Activated T-helper 2 cell treated with anti-CD3 and anti-CD28 coated beads, Interferon-gamma antibody, Interleukin-2, Interleukin-4, amounts not matched to agents 10 μg/mL and 5 μg/mL and 100 μg/mL, durations not matched to agents 14 hours and 24 hours and 36 hours (primary cell): ENCODE measurements at places on chromosomes 1 and 21. TPM values are rescaled to one million over a fixed set of nuclear protein-coding genes. Genes with fewer than 3 reads are reported as not detected.

The OR2T35 gene
- not detected in 2 replicates for total RNA-seq

The SLC2A5 gene
- not detected in 2 replicates for total RNA-seq

GRCh38 chr1:206116873-206117150 is 376 bp downstream of the AVPR1B start:
- no peak for DNase-seq

GRCh38 chr1:31607360-31607759 is 10.1 kb upstream of the HCRTR1 start:
- DNase-seq = no peak

- no peak for DNase-seq
Measured at GRCh38 chr1:242086706-242087105, 87.8 kb upstream of the MAP1LC3C start.

GRCh38 chr1:109827466-109827865 is 63.7 kb upstream of the EPS8L3 start:
- DNase-seq = peak; percentile 0

GRCh38 chr1:47187926-47188250 is 1.9 kb downstream of the PDZK1IP1 start:
- DNase-seq = no peak

- DNase-seq = no peak
Measured at GRCh38 chr21:28332796-28333195, 659.9 kb downstream of the LTN1 start.

DNA sequence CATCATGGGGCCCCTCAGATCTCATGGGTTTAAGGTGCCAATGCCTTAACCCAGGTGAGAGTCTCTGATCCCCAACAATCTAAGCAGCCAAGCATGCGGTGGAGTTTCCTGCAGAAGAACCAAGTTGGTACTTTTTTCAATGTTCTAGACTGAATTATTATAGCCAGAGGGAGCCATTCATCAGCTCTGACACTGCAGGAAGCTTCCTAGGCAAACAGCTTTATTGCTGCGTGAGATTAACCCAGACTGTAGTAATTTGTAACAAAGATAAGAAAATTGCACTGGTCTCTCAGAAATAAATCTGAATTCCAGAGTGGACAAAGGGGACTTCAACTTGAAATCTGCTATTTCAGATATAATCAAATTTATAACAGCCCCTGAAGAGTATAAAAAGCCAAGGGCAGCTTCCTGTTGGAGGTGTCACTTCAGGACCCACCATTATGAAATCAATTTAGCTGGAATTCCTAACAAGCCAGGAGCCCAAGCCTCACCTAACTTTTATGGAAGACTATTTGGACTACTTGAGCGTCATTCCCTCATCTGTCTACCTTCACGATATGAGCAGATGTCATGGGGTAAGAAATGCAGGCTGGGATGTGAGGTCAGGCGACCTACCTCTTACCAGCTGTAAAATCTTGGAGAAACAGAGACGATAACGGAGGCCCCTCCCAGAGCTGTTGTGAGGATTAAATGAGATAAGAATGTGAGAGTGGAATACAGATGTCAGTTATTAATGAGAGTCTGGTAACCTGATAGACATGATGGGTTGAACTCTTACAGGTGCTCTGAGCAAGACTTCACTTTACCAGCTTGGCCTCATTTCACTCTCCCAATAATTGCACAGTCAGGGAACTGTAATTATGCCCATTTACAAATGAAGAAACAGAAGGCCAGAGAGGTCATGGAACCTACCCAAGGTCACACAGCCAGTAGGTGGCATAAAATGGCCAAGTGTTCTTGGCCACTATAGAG is 135.1 kb downstream of the RRAGC start:
- DNase-seq = no peak

DNA sequence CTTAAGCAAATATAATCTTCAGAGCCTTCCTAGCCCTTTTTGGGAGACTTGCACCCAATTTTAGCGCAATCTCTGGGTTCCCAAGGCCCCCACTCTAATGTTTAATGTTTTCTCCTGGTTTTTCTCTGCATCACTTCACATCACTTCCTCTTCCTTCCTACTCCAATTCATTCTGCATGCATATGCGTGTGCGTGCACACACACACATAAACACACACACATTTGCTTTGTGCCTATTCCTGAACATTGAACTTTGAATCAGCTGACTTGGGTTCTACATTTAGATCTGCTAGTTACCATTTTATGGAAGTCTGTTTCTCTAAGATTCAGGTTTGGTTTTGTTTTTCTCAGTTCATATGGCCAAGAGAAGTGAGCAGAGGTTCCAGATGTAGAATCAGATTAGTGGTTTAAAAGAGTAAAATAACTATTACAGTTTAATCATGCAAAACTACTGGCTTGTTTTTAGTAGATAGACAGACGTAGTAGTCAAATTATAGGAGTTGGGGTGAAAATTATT is 7.4 kb upstream of the EDEM3 start:
- no peak for DNase-seq

The IQGAP3 gene
- 16.1 and 16.8 TPM in 2 replicates for total RNA-seq

- no peak for DNase-seq
Measured at GRCh38 chr1:204623894-204624361, 61.6 kb downstream of the LRRN2 start.

- no peak for DNase-seq
Measured at GRCh38 chr1:233905416-233906051, 1.1 kb downstream of the SLC35F3 start.

The CNTN2 gene
- total RNA-seq = not detected in 2 replicates

The CRNN gene
- not detected in 2 replicates for total RNA-seq

The TAF5L gene
- 28.3 and 28.4 TPM in 2 replicates for total RNA-seq

The SPRR1A gene
- total RNA-seq = not detected in 2 replicates

The LRRC3 gene
- total RNA-seq = 2.2 and 2.3 TPM in 2 replicates

The UFC1 gene
- total RNA-seq = 91.5 and 91.8 TPM in 2 replicates

DNA sequence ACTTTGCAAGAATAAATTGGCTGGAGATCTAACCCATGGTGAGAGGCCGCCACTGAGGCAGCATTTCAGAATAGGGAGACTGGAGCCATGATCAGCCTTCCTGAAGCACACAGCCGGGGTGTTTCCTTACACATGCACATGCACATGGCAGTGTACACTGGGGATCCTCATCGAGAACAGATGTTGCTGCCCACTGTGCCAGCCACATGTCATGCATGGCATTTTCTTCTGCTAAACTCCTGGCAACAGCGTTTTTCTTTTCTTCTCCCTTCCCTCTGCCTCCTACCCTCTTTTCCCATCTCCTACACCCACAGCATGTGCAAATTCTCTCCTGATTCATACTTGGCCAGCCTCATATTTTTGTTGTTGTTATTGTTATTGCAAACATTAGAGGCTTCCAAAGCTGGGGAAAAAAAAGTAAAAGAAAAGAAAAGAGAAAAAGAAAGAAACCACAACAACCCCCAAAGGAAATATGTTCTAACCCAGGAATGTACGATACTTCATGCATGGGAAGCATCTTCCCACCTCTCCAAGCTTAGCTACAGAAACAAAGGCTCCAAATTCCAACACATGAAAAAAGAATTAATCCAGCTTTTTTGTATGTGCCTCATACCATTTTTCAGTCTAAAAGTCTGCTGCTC is 344.0 kb downstream of the ASTN1 start:
- DNase-seq = no peak

DNA sequence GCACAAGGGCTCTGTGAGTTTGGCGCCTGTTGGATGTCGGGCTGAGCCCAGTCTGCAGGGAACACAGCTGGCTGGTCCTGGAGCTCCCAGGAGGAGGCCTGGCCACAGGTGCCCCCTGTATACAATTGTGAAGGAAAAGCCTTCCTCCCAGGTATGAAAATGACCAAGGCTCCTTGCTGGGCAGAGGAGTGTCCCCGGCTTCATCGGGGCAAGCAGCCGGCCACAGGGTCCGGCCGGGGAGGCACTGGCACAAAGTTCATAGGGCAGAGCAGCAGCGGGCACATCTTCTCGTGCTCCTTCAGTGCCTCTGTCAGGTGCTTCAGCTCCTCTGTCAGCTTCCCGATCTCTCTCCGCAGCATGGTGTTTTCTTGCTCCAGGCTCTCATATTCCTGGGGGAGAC is 13.0 kb downstream of the BATF3 start:
- DNase-seq = no peak

The RPTN gene
- not detected in 2 replicates for total RNA-seq

The RCAN1 gene
- 21.1 and 21.8 TPM in 2 replicates for total RNA-seq
